Stimulated activated CD4-positive, alpha-beta T cell treated with anti-CD3 and anti-CD28 coated beads, Interleukin-15, amount 100 ng/mL, for 48 hours (primary cell): ENCODE measurements at places on chromosomes 1 and 21.
A peak's percentile ranks its signal among the peaks of the same experiment; 100 is the strongest.

DNA sequence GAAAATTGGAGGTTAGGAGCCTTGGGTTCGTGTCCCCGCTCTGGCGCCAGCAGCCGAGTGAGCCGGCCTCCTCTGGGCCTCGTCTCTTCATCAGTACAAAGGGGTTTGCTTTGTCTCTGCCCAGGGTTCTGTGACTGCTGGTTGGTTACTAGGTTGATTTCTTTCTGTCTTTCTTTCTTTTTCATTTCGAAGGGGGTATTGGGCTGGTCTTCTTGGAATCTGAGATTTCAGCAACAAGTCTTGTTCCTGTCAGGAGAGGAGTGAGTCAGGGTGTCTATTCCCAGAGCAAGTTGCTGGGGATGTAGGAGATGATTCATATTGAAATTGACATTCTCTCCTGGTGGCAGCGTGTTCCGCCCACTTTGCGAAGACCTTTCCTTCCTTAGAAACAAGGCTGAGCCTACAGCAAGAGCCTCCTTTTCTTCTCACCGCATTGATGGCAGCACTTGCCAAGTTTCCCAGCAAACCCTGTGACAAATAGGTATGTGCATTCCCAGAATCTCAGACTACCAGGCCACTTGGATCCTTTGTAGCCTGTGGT lies 79.2 kb downstream of the MAN1C1 start:
- DNase-seq, result no peak

- DNase-seq, result no peak
These were observed 30.3 kb upstream of the KCNQ4 start for GRCh38 chr1:40753142-40753882.

GRCh38 chr1:63780565-63780964 lies 6.7 kb downstream of the ROR1 start:
- no peak for DNase-seq

DNA sequence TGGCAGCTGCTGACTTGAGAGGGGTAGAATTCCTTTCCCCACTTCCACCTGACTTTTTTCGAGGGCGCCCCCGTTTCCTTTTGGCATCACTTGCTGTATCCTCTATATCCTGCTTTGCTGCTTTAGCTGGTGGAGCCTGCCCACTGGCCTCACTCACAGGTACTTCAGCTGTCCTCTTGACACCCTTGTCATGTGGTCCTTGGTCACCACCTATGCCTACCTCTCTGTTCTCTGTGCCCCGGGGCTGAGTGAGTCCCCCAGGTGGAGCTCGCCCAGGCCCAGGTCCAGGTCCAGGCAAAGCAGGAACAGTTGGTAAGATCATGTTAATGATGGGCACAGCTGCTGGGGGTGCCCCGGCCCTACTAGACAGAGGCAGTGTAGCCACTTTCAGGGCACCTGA lies 4.5 kb downstream of the RFX5 start:
- DNase-seq, result no peak

- no peak for DNase-seq
These were observed 8.7 kb downstream of the IL12RB2 start for GRCh38 chr1:67316180-67316902.

DNA sequence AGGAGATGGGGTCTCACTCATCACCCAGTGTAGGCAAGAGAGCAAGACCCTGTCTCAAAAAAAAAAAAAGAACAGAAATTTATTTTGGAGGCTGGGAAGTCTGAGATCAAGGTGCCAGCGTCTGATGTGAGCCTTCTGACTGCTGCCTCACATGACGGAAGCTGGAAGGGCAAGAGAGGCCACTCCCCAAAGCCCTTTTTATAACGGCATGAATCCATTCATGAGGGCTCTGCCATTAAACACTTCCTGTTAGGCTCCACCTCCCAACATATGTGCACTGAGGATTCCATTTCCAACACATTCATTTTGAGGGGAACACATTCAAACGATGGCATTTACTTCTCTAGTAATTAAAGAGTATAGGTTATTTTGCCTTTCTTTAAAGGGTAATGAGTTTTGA lies 50.9 kb upstream of the C1orf198 start:
- no peak for DNase-seq

GRCh38 chr1:169105434-169106094 lies 926 bp upstream of the ATP1B1 start:
- DNase-seq, result peak; percentile 17

- no peak for DNase-seq
These were observed 25.2 kb downstream of the CLDN14 start for GRCh38 chr21:36454706-36455105.

DNA sequence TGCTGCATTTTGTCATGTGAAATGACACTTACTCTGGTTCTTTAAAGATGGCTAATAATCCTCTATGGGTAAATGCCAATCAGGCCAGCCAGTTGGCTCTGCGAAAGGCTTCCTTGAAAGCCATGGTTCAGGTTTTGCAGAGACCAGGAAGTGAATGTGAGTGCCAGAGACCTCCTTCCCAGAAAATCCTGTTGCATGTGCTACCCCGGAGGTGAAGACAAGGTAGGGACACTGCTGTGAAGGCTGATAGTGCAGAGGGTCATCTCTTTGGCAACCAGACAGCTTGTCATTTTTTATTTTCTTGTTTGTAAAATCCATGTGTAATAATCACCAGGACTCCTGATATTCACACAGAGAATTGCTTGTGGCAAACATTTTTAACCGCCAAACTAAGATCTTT lies 18.7 kb downstream of the LRRC8D start:
- DNase-seq, result no peak

- no peak for DNase-seq
These were observed 28.3 kb downstream of the SUCO start for GRCh38 chr1:172561252-172561651.

GRCh38 chr1:211912844-211913432 lies 82.4 kb upstream of the LPGAT1 start:
- no peak for DNase-seq

DNA sequence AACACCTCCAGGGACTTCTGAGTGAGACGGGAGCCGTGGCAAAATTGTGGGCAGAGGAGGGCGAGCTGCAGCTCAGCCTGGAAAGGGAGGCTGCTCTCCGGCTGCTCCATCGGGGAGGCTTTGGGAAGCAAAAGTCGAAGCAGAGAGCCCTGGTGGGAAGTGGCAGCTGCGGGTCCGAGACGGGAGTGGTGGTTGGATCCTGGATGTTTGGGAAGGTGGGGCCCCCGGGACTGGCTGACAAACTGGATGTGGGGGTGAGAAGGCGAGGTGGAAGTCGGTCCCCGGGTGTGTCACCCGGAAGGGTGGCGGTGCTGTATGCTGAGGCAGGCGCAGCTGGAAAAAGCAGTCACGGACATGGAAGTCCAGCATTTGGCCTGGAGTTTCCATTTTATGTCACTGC lies 52.1 kb downstream of the KCNAB2 start:
- no peak for DNase-seq
